ENCODE measurements at places on chromosomes 5 and 9. TPM values are rescaled to one million over a fixed set of nuclear protein-coding genes. Genes with fewer than 3 reads are reported as not detected.

The OBP2B gene
- total RNA-seq = not detected

The MAN2A1 gene
- total RNA-seq = 159 TPM

The NOTCH1 gene
- total RNA-seq = 138 TPM

The MELK gene
- 73.0 TPM for total RNA-seq

The TEX48 gene
- total RNA-seq = not detected

The DYNC2I2 gene
- 57.2 TPM for total RNA-seq

The BTNL8 gene
- total RNA-seq = not detected

The PSIP1 gene
- 91.9 TPM for total RNA-seq

The GADD45G gene
- total RNA-seq = 0.53 TPM

The PCDHB4 gene
- total RNA-seq = 0.13 TPM

The GMCL2 gene
- total RNA-seq = not detected

The UHRF2 gene
- 168 TPM for total RNA-seq

The PCAT7 gene
- total RNA-seq = not detected

The FOXD4 gene
- 0.27 TPM for total RNA-seq

The CAVIN4 gene
- 1.9 TPM for total RNA-seq

The NPR2 gene
- total RNA-seq = 17.1 TPM

The PITX1 gene
- total RNA-seq = 0.57 TPM

The LECT2 gene
- total RNA-seq = not detected

The LHX3 gene
- total RNA-seq = not detected

The SSBP2 gene
- 10.7 TPM for total RNA-seq

The LCNL1 gene
- total RNA-seq = not detected

The ADGRD2 gene
- total RNA-seq = not detected

The SLC6A18 gene
- not detected for total RNA-seq

The UNC5A gene
- 0.66 TPM for total RNA-seq

The MUSK gene
- total RNA-seq = 0.53 TPM

The NINJ1 gene
- total RNA-seq = 19.7 TPM

The IRX4 gene
- total RNA-seq = not detected

The TMCO6 gene
- 21.3 TPM for total RNA-seq

The DNAJC25 gene
- total RNA-seq = 6.4 TPM

The PTCD2 gene
- total RNA-seq = 12.5 TPM

The S1PR3 gene
- total RNA-seq = 22.7 TPM

The KCNIP1 gene
- not detected for total RNA-seq

The DNAI1 gene
- not detected for total RNA-seq

The ANKRD55 gene
- total RNA-seq = 0.57 TPM

The IL4 gene
- total RNA-seq = not detected

The LURAP1L gene
- 3.8 TPM for total RNA-seq

The PCDHGA8 gene
- total RNA-seq = 1.6 TPM

The IFNK gene
- total RNA-seq = not detected

The SLC36A3 gene
- not detected for total RNA-seq

The CYLC2 gene
- total RNA-seq = not detected

The IL7R gene
- total RNA-seq = 2.1 TPM

The CCL27 gene
- not detected for total RNA-seq

The BHMT2 gene
- 0.22 TPM for total RNA-seq

The CLIC3 gene
- total RNA-seq = 0.27 TPM

The OTP gene
- total RNA-seq = not detected

The EPB41L4A gene
- total RNA-seq = 26.1 TPM

The GRM6 gene
- total RNA-seq = not detected

The FBP2 gene
- total RNA-seq = not detected

The FBLL1 gene
- total RNA-seq = 0.07 TPM

The NSUN2 gene
- total RNA-seq = 72.3 TPM

Measured in thoracic aorta endothelial cell (primary cell).